ENCODE measurements at places on chromosomes 5 and 9. TPM values are rescaled to one million over a fixed set of nuclear protein-coding genes. Genes with fewer than 3 reads are reported as not detected.

GRCh38 chr9:130864541-130864940 is 29.5 kb downstream of the ABL1 start:
- no peak for DNase-seq

DNA sequence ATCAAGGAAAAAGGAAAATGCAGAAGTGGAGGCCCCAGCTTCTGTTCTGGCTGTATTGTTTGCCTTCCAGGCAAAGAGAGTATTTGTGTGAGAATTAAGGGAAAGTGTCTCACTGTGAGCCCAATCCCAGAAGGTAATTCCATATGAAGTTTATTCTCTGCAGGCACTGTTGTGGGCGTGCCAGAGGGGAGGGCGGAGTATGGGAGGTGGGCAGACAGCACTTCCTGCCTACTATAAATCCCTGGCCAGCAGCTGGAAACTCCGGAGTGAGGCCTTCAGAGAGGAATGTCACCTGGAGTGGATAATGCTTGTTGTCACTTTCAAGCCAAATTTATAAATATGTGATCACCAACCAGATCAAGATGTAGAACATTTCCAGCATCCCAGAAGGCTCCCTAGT is 209.5 kb downstream of the ARHGAP26 start:
- no peak for DNase-seq

DNA sequence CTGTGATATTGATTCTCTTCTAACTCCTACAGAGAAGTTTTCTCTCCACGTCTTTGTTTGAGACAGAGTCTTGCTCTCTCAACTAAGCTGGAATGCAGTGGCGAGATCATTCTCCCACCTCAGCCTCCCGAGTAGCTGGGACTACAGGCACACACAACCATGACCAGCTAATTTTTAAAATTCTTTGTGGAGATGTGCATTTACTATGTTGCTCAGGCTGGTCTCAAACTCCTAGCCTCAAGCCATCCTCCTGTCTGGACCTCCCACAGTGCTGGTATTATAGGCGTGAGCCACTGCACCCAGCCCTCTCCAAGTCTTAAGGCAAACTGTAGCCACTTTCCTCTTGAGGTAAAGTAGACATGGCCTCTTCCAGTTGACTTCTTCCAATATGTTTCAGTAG is 72.2 kb downstream of the SNX18 start:
- DNase-seq = no peak

GRCh38 chr5:51188001-51188591 is 195.2 kb upstream of the ISL1 start:
- no peak for DNase-seq

Gene ANKRD34B
- not detected for total RNA-seq

Gene CDKN2B-AS1
- total RNA-seq = not detected

DNA sequence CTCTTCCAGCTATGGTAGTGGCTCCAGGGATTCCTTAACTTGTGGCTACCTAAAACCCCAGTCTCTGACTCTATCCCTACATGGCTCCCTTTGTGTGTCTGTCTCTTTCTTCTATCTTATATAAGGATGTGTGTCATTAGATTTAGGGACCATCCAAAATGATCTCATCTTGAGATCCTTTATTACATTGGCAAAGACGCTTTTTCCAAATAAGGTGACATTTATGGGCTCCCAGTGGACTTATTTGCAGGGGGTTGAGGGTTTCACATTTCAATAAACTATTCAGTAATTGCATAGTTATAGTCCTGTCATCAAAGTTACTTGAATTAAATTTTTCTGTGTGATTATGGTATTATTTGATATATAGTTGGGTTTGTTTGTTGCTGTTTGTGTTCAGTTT is 59.2 kb downstream of the NIPBL start:
- DNase-seq = no peak
